Fibroblast of the aortic adventitia (primary cell): ENCODE measurements at places on chromosomes 12 and 14.
A peak's percentile ranks its signal among the peaks of the same experiment; 100 is the strongest.

GRCh38 chr12:53052419-53053217, 2.8 kb downstream of the TNS2 start:
- peak; percentile 86 for DNase-seq

DNA sequence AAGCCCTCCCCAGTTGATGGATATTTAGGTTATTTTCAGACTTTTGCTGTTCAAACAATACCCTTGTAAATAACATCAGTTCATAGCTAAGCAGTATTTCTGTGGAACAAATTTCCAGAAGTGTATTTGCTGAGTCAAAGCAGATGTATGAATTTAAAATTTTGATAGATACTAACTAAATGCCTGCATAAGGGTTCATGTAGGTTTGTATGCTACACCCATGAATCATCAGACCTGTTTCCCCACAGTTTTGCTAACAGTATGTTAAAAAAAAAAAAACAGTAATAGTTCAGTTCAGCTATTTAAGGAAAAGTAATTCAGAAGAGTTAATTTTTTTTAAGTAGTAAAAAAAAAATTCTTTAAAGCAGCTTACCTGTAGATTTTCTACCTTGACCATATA, 236.1 kb upstream of the DIO2 start:
- peak; percentile 12 for DNase-seq

DNA sequence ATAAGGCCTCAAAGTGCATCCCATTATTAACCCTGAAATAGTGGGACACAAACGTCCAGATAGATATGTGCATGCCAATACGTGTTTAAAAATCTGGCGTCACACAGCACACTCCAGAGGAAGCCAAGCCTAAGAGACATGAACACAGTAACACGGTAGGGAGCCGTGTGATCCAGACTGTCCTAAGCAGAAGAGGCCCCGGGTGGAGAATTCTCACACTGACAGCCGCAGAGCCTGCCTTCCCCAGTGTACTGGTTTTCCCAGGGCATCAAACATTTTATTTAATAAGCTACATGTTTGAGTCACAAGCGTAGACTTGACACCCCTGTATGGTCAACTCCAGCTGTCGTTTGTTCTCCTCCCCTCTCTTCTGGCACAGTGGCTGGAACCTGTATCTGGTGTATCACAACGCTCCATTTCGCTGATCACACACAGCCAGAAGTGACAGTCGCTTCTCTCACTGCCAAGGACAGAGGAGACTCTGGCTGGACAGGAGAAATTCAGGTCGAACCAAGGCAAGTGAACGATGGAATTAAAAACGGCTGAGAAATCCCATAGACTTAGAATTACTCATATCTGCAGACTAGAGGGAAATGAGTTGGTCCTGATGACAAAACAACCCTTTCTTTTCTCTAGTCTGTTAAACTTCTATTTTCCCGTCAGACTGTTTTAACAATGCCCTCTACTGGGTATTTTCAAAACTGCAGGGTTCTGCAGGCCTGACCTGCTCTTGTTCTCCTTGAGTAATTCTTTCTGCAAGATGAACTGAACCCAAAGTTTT, 359.9 kb downstream of the RGS6 start:
- peak; percentile 54 for DNase-seq

DNA sequence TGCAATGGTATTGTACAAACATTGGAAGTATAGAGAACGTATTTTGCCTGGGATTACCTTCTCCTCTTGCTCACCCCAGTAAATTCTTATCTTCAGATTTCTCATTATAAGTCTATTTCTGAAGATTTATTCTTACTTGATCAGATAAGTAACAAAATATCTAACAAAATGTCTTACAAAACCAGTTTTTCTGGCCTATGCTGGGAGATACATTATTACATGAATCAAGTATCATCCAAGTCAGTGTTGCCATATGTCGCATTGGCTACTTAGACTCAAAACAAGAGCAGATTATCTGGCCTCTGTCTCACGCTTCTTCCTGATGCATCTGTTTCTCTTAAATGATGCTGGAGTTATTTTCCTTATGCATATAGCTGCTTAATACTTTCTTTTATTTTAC, 408.5 kb downstream of the CCER1 start:
- DNase-seq = no peak

DNA sequence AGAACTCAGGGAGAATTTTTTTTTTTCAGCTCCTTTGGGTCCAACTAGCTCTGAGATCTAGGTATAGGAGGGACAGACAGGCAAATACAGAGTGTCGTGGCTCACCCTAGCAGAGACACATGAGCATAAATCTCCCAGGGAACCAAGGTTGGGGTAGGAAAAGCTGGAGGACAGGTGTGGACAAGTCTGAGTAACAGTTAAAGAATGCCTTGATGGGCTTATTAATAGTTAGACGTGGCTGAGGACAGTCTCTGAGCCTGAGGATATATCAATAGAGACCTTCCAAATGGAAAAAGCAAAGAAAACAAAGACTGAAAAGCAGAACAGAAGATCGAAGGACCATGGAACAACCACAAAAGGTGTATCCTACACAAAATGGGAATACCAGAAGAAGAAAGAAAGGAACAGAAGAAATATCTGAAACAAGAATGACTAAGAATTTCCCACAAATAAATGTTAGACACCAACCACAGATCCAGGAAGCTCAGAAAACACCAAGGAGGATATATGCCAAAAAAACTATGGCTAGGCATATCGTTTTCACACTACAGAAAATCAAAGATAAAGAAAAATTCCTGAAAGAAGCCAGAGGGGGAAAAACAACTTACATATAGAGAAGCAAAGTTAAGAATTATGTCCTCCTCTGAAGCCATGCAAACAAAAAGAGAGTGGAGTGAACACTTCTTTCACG, 80.9 kb downstream of the PTPRB start:
- DNase-seq = peak; percentile 31

GRCh38 chr12:77766224-77766623, 64.5 kb upstream of the NAV3 start:
- peak; percentile 77 for DNase-seq

- DNase-seq = no peak
These were observed 15.4 kb upstream of the HIGD1C start for GRCh38 chr12:50936821-50937530.

GRCh38 chr12:30599608-30600007, 96.1 kb downstream of the IPO8 start:
- DNase-seq = peak; percentile 14

GRCh38 chr12:22228022-22228875, 106.3 kb downstream of the ST8SIA1 start:
- DNase-seq = peak; percentile 87

DNA sequence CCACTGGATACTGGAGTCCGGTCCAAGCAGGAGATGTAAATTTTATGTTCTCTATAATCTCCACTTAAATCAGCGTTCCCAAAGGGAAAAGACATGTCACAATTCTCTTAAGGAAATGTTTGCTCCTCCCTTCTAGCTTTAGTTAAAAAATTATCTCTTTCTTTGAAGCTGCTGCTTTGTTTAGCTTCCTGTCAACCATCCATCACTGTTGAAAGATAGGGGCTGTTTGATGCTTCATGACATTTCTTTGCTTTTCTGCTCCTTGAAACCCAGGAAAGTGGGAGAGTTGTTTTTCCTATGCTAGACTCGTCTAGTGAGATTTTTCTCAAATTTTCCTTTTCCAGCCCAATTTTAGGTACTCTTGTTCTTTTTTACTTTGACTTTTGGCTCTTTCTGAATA, 31.9 kb downstream of the MBIP start:
- no peak for DNase-seq

DNA sequence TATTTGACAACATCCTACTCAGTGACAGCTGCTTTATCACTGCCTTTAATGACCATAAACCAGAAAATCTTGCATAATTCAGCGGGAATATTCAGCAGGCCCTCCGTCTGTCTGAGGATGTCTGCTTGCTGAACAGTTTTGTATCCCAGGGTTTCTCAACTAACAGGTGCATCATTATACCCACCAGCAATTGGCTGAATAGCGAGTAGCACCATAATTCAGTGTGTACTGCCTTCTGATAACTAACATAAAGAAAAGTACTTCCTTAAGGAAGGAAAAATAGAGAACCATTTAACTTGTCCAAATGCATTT, 680.1 kb downstream of the GALC start:
- DNase-seq = no peak

- DNase-seq = no peak
These were observed 156.9 kb downstream of the RASSF9 start for GRCh38 chr12:85679296-85679695.

DNA sequence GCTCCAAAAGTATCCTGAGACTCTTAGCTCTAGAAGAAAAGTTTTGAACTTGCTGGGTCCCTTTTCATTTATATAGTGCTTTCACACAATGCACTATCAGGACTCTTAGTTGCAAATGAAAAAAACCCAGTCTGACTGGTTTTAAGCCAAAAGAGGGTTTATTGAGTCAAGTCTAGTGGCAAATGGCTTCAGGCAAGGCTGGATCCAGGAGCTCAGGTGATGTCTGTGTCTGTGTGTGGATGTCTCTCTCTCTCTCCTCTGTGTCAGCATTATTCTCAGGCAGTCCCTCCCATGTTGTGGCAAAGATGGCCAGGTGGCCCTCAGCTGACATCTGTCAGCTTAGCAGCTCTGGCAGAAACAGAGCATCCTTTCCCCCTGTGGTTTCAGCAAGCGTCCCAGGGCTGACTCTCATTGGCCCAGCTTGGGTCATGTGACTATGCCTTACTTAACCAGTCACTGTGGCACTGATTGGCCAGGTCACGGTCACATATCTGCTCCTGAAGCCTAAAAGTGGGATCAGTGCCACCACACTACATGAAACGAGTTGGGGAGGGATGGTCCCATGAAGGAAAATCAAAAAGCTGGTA, 6.2 kb downstream of the TMEM120B start:
- no peak for DNase-seq

GRCh38 chr14:26992403-26993115, 394.7 kb upstream of the NOVA1 start:
- DNase-seq = no peak

DNA sequence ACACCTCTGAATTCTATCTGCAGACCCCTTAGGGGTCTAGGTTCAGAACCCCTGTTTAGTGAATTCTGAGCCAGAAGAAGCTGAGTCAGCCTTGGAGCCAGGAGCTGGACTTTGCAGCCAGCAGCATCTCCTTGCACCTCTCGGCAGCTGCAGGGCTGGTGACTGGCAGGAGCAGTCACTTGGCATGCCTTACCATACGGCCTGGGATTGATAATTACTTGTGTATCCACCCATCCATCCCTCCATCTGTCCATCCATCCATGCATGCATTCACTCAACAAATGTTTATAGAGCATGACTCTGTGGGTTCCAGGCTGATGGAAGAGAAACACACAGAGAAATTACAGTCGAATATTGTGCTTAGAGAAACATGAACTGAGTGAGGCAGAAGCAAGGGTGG, 67.5 kb upstream of the PRIMA1 start:
- no peak for DNase-seq

DNA sequence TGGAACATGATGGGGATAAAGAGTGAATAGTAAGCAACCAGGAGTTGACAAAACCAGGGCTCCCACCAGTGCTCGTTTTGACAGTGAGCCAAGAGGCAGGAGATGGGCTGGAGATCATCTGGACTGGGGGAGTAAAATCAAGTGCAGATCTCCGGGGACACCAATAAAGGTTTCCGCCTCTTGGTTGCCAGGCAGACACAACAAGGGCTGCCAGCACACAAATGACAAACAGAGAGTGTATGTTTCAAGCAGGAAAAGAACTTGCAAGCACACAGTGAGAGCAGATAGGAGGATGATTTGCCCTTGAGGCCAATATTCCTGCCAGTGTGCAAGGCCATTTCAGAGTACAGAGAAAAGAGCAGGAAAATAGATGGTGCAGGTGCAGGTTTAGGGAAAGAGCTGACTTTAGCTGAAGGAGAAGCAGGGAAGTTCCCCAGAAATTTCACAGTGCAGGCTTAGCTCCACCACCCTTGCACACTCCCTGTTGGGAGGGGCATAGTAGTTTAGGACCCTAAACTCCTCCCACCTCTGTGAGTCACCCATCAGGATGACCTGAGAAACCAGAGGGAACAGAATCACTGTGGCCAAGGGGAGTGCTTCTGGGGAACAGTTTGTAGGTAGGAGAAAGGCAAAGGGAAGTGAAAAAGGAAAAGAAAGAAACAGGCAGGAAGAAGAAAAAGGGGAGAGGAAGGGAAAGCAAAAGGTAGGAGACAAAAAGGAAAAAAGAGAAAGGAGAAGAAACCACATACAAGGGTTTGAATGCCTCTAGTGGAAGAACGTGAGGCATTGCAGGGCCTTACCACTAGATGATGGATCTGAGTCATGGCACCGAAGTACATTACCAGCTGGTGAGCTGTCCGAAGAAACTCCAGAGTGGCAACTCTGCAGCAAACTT, 404.4 kb downstream of the SLC6A15 start:
- DNase-seq = peak; percentile 81

- DNase-seq = no peak
These were observed 9.0 kb downstream of the HPD start for GRCh38 chr12:121849665-121850064.

- DNase-seq = no peak
These were observed 69.8 kb downstream of the CNTN1 start for GRCh38 chr12:40762072-40762471.

DNA sequence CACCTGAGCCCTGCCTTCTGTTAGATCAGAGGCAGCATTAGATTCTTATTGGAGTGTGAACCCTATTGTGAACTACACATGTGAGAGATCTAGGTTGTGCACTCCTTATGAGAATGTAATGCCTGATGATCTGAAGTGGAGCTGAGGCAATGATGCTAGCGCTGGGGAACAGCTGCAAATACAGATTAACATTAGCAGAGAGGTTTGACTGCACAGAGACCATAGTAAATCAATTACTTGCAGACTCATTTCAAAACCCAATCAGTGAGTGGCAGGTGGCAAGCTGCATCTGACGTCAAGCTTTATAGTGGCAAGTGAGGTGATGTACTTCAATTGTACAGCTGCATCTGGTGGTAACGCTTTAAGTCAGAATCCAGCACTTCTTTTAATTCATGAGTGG, 141.6 kb downstream of the GPHN start:
- no peak for DNase-seq

DNA sequence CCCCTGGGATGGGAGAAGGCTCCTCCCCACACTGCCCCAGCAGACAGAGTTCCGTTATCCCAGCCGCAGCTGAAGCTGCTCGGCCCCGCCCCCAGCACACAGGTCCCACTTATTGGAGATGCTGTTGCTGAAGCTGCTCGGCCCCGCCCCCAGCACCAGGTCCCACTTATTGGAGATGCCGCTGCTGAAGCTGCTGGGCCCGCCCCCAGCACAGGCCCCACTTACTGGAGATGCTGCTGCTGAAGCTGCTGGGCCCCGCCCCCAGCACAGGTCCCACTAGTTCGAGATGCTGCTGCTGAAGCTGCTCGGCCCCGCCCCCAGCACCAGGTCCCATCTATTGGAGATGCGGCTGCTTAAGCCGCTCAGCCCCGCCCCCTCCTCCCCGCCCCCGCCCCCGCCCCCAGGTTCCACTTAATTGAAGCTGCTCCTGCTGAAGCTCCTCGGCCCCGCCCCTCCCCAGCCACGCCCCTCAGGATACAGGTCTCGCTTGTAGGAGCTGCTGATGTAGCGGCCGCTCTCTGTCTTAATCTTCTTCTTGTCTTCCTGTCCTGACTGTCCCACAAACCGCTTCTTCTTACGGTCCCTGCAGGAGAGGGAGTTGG, 12.0 kb downstream of the CFAP73 start:
- no peak for DNase-seq

GRCh38 chr12:77686760-77687159, 143.9 kb upstream of the NAV3 start:
- DNase-seq = peak; percentile 57
